ENCODE measurements at places on chromosomes 1 and 21.

- DNase-seq: no peak
Measured at GRCh38 chr21:32426592-32427051, 14.1 kb downstream of the EVA1C start.

- no peak for DNase-seq
Measured at GRCh38 chr1:1603671-1604373, 3.9 kb upstream of the FNDC10 start.

- DNase-seq: no peak
Measured at GRCh38 chr1:108826081-108826635, 30.7 kb downstream of the AKNAD1 start.

- DNase-seq: no peak
Measured at GRCh38 chr1:13826009-13826408, 126.0 kb downstream of the PRDM2 start.

- DNase-seq: no peak
Measured at GRCh38 chr1:46333300-46334029, 7.1 kb upstream of the NSUN4 start.

All from activated CD8-positive, alpha-beta T cell treated with anti-CD3 and anti-CD28 coated beads, Interleukin-2, amount 10 ng/mL, durations not matched to agents 7 days and 5 days (primary cell).